NCI-H1436 treated with DMSO at 0.1 percent for 48 hours (cell line): ENCODE measurements at places on chromosomes 5 and 9.

DNA sequence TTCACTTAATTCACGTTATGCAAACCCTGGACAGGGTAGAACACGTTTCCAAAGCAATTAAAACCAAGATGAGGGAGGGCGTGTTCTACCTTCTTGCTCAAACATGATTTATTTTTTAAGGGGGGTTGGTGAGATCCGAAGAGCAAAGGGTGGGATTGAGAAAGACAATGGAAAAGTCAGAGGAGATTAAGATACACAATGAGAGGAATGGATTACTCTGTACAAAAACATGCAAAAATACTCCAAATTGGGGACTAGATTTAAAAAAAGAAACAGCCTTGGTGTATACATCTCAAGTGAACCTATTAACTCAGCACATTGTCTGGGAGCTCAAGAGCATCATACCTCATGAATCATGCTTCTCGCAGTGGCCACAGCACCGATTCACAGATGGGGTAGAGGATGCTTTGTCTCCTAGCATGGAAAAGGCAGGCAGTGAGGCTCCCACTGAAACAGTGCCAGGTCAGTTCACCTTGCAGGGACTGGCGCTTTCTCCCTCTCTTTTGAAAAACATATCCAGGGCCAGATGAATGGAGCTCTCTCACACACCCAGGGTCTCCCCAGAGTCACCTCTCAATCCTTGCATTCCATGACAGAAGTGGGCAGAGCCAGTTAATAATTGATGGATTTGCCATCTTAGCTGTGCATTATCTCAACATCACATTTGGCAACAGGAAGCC is 459.7 kb downstream of the BNC2 start:
- DNase-seq = no peak

- no peak for DNase-seq
Measured at GRCh38 chr5:16453609-16454008, 12.0 kb downstream of the ZNF622 start.

- DNase-seq = no peak
Measured at GRCh38 chr5:95821110-95822021, 1.2 kb downstream of the GLRX start.

DNA sequence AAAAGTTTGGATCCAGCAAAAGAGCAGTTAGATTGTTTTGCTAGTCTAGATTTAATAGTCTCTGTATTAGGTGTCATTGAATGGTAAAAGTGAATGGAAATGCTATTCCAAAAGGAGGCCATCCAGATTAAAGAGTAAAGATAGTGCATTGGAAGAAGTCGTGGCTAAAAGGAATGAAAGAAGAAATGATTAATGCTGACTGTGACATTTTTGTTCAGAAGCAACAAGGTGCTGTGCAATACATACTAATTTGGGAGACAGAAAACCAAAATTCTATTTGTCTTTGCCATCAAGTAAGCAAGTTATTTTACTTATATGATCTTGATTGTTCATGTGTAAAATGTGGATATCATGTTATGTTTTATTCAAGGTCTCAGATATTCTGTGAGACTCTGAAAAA is 85.1 kb downstream of the GPBP1 start:
- no peak for DNase-seq

- DNase-seq = no peak
Measured at GRCh38 chr9:102405218-102405867, 589.8 kb upstream of the CYLC2 start.

DNA sequence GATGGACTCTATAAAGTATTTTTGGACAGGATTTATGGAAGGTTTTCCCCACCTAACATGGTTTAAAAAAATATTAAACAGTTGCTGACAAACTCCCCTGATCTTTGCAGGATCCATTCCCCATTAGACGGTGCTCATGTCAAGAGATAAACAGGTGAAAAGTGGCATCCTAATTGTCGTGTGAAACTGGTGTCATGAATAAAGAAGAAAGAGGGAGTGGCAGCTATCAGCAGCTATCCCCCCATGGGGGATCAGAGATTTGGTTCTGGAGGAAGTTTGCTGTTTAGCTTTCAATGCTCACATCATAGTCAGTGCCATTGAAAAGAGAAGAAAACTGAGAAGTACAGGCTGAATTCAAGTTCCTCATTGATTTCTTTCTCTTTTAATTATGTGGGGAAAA is 329.3 kb upstream of the BRINP1 start:
- no peak for DNase-seq

DNA sequence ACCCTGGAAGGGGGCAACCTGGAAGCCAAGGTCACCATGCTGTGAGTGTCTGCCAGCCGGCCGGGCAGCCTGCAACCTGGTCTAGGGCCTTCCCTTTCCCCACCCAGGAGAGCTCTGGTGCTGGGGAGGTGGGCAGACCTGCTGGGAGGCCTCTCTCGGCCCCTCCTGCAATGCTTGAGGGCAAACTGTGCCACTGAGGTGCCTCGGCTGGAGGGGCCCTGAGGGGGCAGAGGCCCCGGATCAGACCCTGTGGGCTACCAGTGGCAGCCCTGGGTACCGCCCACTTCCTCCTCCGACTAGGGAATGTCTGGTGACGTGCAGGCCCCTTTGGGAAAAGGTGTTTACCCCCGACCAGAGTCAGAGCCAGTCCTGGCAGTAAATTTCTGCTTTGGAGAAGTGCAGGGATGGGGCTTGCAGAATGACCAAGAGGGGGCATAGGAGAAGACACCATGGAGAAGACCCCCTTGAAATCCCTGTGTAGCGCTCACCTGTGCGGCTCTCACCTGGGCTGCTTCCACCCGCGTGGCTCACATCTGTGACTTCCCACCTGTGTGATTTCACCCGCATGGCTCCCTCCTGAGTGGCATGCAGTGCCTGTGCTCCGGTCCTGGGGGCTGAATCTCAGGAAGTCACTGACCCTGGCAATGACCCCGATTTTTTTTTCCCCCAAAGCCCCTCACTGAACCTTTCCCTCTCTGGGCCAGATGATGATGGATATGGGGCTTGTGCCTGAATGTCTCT is 1.1 kb downstream of the LCN1 start:
- no peak for DNase-seq

DNA sequence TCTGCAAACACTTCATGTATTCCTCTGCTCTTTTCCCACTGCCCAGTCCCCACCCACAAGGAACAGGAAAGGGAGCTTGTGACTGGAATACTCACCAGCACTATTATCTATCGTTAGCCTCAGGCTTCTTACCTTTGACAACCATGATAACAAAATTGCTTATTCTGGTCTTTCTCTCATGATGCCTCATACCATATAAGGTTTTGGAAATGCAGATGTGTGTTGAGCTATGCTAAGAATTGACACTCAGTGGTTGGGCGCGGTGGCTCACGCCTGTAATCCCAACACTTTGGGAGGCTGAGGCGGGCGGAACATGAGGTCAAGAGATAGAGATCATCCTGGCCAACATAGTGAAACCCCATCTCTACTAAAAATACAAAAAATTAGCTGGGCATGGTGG is 25.4 kb downstream of the SOX30 start:
- no peak for DNase-seq

DNA sequence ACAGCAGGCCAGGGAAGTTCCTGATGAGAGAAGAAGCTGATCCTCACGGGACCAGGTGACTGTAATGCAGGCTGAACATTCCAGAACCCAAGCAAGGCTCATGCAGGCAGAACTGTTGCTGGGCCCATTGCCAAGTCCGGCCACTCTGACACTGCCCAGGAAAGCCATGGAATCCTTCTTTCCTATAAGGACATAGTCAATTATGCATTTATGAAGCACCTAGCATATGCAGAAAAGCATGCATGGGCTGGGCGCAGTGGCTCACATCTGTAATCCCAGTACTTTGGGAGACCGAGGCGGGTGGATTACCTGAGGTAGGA is 83.7 kb upstream of the SLC1A3 start:
- DNase-seq = no peak

- DNase-seq = no peak
Measured at GRCh38 chr9:92735636-92736562, 28.7 kb downstream of the BICD2 start.

DNA sequence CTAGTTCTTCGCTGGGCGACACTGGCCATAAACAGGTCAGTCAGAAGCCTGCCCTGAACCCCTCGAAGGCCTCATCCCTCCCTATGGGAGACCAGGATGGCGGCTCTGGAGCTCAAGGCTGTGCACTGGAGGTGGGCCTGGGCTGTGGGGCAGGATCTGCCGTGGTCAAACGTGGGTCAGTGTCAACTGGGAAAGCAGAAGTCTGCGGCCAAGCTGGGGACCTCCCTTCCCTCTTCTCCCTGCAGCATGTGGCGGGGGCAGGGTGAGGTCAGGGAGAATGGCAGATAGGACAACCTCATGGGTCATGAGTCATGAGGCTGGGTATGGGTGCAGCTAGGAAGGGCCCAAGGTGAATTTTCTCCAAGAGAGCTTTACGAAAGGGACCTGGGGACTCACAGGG is 132.9 kb downstream of the RXRA start:
- no peak for DNase-seq
